T-helper 2 cell (primary cell): ENCODE measurements at places on chromosomes 7 and 10.
A peak's percentile ranks its signal among the peaks of the same experiment; 100 is the strongest.

DNA sequence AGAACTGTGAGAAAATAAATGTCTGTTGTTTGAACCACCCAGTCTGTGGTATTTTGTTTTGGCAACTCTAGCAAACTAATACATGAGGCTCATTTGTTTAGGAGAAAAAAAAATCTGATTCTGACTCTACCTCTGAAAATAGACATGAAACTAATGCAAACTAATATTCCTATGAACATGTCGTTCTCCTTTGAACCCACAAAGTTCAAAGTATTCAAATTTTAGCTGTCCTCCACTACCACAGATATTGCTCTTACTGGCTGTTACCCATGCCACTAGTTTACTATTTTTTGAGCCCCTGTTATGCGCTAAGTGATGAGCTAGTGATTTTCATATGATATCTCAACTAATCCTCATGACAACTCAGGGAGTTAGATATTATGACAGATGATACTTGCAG, 58.8 kb upstream of the ZNF804B start:
- no peak for DNase-seq

- no peak for DNase-seq
These were observed 7.1 kb downstream of the POLD2 start for GRCh38 chr7:44116087-44116788.

GRCh38 chr10:14926061-14926470, 27.8 kb downstream of the DCLRE1C start:
- DNase-seq = no peak

DNA sequence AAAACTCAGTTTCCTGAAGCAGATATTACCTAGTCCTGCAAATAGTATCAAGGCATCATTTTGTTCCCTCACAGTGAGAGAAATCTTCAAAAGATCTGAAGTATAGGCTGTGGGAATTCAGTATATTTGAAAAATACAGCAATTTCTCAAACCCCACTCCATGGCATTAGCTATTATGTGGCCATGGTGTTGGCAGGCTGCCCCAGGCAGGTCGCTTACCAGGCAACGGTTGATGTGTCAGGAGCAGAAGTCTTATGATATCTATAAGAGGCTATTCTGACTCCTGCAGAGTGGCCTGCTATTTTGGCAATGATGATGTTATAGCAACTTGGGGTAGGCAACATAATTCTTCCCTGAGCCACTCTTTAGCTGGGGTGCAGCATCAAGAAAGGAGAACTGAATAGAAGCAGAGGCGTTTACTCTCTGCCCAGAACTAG, 187.9 kb downstream of the PLXDC2 start:
- DNase-seq = no peak

- DNase-seq = peak; percentile 67
These were observed 133.6 kb upstream of the JCAD start for GRCh38 chr10:30192846-30193608.

DNA sequence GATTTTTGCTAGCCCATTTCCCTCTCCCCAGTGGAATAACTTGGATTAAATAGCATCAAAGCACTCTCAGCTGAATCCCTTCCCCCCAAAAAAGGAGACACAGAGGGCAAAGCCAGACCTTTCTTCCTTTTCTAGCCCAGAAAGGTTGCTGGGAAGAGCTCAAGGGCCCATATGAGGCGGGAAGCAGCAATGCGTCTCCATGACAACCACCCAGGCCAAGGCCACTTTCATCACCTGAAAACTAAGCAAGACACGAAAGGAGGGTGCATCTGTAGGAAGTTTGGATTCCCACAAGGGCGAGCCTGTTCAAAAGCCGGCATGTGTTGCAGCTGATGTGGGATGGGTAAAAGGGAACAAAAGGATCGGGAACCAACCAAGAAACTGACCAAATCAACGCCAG, 229.1 kb downstream of the PLXNA4 start:
- no peak for DNase-seq

GRCh38 chr7:96199421-96199820, 122.5 kb downstream of the SLC25A13 start:
- no peak for DNase-seq

GRCh38 chr10:78223088-78223487, 189.4 kb downstream of the RPS24 start:
- DNase-seq = no peak

DNA sequence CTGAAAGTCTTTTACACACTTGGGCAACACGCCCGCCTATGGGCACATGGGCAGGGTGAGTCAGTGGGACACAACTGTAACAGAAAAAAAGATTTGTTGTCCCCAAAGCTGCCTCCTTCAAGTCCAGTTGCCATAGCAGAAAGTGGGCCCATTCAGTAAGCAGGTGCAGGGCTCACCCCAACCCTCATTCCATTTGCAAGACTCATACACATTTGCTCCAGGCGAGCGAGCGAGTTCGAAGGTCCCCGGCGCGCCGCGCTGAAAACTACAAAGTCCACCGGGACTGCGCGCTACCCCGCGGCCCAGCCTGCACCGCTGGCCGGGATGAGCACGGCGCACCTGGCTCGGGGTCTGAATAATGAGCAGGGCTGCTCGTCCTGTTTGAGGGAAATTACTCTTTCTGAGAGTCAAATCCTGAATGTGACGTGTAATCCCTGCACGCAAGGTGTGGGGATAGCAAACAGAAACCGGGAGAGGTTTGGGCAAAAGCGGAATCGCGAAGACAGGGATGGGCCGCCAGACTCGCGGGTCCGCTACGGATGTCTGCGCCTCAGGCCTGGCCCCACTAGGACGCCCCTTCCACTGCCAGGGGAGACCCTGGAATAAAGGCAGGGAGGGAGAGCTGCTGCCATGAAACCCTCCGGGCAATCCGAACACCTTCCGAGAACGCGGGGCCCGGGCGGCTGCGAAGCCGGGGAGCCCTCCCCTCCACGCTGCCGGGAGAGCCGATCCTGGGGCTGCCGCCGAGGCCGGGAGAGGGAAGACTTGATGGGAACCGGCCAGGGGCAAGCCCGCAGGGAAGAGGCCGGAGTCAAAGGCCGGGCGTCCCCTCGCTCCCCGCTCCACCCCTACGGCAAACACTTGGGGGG, 982 bp downstream of the COBL start:
- no peak for DNase-seq

GRCh38 chr7:151139071-151139790, 28.3 kb downstream of the GBX1 start:
- no peak for DNase-seq

- no peak for DNase-seq
These were observed 165.3 kb downstream of the PLXNA4 start for GRCh38 chr7:132410861-132411541.

GRCh38 chr7:47153576-47153975, 428.3 kb downstream of the TNS3 start:
- DNase-seq = no peak

- DNase-seq = no peak
These were observed 32.1 kb upstream of the TNRC18 start for GRCh38 chr7:5455581-5456219.

DNA sequence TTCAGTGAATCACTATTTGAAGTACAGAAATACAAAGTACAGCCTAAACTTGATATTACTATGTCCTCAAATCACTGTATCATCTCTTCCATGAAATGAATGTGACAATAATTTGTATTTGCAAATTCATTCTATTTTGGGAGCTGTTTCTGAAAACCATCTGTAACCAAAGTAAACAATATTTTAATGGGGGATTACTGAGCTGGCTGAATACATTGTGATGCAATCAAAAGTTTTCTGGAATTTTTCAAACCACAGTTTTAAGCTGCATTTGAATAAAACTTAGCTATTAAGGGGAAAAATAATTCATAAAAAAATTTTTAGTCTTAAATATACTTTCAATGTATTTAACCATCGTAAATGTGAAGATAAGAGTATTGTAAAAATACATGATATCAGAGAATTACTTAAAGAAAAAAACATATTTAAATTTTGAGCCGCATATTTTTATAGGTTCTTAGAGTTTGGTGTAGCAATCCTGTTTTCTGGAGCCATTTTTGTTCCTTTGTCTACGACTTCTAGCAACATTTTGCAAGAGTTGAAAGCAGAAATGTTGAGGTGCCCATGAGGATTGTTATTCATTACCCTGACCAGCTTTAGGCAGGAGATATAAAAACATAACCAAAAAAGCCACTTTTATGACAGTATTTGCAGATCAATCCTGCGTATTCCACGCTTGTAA, 45.9 kb upstream of the AGMO start:
- DNase-seq = no peak

- no peak for DNase-seq
These were observed 1033.4 kb downstream of the SORCS3 start for GRCh38 chr10:105674448-105674847.

DNA sequence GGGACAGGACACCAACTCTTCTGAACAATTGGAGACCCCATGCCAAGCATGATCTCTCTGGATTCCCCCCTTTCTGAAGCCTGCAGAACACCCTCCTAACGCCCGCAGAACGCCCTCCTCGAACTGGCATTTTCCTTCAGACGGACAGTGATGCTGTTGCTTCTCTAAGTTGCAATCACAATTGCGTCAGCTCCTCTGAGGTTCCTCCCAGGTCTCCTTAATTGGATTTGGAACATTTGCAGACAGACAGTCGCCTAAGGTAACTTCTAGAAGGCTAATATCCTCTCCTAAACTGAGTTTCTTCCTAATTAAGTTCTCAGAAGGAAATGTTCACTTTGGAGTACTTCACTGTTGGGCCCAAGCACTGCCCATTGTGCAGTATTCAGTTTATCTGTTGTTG, 20.5 kb upstream of the SERPINE1 start:
- DNase-seq = no peak

DNA sequence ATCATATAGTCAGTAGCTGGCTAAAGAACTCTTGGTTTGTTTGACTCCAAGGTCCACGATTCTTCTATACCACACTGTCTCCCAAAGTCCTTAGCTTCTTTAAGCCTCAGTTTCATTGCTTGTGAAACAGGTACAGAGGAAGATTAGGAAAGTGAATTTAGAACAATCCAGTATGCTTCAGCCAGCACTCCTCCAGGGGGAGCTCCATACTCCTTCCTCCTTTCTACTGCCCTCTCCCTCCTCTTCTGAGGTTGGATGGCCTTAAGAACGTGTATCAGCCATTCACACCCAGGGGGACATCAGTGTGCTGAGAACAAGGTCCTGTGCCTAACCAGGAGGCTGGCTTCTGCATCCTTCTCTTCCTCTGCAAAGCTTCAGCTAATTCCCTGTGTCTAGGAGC, 54.8 kb upstream of the CALD1 start:
- DNase-seq = no peak

DNA sequence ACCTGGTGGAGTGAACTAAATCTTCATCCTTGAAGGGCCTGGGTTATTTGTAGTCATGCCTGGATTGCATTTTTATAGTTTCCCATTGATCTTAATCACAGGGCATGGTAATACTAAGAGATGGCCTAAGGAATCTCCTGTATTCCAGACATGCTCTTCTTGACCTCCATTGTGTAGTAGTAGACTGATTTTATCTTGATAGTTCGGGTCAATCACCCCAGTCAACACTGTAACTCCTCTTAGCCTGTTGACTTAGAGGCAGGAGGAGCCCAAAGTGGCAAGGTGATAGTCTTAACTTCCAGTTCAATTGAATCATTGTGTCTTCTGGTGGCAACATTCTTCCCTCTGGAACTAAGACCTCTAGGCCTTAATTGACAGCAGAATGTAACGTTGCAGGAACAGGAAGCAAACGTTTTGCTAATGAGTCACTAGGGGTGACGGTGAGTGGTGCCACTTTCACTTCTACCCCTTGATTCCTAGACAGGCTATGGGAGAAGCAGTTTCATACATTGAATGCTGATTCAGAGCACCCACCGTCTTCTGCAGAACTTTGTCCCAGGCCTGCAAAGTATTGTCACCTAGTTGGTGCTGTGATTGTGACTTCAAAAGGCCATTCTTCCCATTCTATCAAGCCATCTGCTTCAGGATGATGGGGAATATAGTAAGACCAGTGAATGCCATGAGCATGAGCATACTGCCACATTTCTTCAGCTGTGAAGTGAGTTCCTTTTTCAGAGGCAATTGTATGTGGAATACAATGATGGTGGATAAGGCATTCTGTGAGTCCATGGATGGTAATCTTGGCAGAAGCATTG, 24.0 kb upstream of the PAPSS2 start:
- DNase-seq = no peak

- DNase-seq = no peak
These were observed 19.0 kb downstream of the TMEM168 start for GRCh38 chr7:112771166-112771565.

DNA sequence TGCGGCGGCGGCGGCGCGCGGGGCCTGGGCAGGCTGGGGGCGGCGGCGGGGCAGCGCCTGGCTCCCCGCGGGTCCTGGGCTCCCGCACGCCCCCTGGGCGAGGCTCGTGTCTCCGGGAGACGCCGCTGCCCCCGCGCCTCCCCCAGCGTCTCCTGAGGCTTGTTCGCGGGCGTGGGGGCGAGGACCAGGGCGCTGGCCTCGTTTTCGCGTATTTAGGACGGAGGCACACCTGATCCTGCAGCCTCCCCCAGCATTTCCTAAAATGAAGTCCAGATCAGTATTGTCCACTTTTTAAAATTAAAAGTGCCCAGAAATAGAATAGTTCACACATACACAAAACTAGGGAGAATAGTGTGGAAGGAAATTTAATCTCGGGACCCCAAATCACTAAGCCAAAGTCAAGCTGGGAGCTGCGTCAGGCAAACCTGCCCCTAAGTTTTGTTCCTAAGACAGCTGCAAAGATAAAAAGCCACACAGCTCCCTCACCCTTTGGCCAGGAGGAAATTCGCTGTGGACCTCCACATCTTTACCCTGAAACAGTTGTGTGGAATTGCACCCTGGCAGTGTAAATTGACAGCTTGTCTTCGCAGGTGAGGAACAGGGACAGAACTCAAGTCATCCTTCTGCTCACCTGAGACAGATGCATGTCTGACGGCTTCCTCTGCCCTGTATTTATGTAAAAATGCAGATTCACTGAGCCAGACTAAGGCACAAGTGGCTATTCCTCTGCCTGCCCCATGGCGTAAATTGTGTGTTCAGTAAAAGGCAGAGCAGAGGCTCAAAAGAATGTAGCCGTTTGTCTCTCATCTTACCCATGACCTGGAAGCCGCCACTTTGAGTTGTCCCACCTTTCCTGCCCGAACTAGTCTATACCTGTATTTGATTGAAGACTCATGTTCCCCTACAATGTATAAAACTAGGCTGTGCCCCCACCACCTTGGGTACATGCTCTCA, 740 bp downstream of the GALNT11 start:
- DNase-seq = no peak

GRCh38 chr7:157487046-157487770, 150.4 kb downstream of the DNAJB6 start:
- no peak for DNase-seq

GRCh38 chr10:25531457-25532061, 356.8 kb downstream of the GPR158 start:
- no peak for DNase-seq

GRCh38 chr10:131141645-131142516, 169.6 kb downstream of the TCERG1L start:
- DNase-seq = no peak

- DNase-seq = no peak
These were observed 68.8 kb downstream of the OAT start for GRCh38 chr10:124349996-124350280.

GRCh38 chr10:17289763-17290162, 61.7 kb downstream of the VIM start:
- no peak for DNase-seq
